ENCODE measurements at places on chromosomes 1 and 21.
A peak's percentile ranks its signal among the peaks of the same experiment; 100 is the strongest.

DNA sequence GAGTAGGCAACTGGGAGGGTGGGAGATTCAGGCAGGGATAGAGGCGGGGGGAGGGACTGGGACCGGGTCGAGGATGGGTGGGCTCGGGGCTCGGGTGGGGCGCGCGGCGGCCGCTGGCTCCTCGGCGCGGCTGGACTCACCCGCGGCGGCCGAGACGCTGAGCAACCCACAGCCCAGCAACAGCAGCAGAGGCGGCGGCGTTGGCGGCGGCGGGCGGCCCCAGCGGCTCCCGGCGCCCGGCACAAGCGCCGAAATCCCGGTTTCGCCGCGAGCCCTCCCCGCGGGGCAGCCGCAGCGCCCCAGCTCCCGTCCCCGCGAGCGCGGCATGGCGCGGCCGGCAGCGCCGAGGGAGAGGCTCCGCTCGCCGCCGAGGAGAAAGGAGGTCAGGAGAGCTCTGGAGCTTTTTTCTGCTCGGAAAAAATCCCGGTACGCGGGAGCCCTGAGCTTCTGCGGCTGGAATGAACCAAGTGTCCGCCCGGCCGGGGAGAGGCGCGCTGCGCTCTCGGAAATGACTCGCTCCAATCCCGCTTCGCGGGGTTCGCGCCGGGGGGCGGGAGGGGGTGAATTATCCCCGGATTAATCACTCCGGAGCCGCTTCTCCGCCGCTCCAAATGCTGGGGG lies at the start of gene CSMD2:
Gene CSMD2, minus strand, starts transcription at position 460 of the 621 bp plus-strand sequence. Its CDS starts 133 bp downstream, at position 327.
- no peak for DNase-seq

- DNase-seq, result no peak
These were observed 781 bp downstream of the PROX1 start for GRCh38 chr1:213988507-213989001.

- DNase-seq, result no peak
These were observed 35.5 kb downstream of the SLC66A1 start for GRCh38 chr1:19347533-19348172.

DNA sequence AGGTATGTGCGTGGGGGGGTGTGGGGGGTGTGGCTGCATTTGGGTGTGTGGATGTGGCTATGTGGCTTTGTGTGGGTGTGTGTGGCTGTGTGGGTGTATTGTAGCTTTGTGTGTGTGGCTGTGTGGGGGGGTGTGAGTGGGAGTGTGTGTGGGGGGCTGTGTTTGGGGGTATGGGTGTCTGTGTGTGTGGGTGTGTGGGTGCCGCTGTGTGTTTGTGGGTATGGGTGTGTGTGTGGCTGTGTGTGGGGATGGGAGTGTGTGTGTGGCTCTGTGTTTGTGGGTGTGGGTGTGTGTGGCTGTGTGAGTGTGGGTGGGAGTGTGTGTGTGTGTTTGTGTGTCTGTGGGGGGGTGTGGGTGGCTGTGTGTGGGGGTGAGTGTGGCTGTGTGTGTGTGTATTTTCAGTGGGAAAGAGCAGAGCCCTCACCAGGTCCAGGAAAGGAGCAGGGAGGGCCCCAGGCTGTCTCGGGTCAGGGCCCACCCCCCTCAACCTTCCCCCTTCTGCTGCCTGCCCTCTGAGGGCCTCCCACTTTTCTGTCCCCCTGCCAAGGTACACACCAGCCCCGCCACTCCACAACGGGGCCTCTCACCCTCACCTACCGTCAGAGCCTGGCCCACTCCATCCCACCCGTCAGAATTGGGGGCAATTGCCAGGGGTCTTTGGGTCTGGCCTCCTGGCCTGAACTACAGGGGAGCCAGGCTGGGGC lies 1.9 kb upstream of the COL8A2 start:
- DNase-seq, result no peak

DNA sequence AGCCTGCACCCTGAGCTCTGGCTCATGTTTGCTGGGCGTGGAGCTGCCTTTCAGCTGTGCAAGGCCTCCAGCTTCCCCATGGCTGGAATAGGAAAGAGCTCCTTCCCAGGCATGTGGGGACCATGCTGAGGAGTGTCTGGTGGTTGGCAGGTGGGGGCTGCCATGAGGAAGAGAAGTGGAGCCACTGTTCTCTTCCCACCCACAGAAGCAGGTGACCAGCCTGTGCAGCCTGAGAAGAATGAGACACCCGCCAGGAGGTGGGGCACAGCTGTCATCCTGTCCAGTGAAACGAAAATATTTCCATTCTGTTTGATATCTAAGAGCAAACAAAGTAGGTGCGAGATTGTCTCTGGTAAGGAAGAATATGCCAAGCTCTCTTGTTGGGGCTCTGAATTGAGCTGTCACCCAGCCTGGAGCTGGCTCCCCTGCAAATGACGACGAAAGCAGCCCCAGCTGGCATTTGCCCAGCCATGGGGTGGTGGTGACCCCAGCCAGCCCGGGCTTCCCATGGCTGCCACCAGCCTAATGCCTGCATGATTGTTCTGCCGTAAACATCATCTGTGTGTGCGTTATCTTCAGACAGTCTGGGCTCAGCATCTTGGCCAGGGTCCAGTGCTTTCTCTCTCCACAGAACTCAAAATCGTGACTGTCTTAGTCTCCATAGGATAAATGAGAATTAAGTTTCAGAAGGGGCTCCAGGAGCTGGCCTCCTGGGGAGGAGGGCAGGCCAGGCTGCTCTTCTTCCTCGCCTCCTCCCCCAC lies 429.8 kb upstream of the VAMP3 start:
- DNase-seq, result no peak

- no peak for DNase-seq
These were observed 120.7 kb upstream of the TMPRSS15 start for GRCh38 chr21:18524097-18524880.

DNA sequence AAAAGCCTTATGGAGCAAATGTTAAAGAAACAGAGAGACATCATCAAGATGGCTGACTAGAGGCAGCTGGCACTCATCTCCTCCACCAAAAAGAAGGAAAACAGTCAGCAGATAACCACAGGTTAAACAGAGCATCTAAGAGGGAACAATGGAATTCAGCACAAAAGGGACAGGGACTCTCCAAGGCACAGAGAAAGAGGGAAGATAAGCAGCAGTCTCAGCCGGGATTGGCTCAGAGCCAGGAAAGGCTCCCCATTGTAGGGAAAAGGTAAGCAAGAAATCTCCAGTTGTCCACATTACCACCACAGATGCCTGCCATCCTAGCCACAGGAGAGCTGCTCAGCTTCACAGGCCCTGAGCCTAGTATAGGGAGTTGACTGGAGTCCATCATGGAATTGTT lies 605.5 kb downstream of the SMYD3 start:
- no peak for DNase-seq

- DNase-seq, result no peak
These were observed 225.4 kb downstream of the CAMTA1 start for GRCh38 chr1:7010534-7011200.

DNA sequence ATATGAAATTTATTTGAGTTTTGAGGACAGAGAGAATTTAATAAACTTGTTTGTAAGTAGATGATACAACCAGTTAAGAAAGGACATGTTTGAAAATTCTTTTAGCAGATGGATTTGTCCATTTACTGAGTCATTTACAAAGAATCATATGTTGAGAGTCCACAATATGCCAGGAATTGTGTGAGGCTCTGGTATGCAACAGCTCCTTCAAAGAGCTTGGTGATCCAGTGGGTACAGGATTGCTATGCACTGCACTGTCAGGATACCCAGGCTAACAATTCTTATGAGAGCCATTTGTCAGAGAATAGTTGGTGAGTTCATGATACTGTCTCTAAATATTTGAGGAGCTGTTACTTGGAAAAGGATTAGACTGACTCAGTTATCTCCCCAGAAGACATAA lies 11.0 kb downstream of the DNM3 start:
- no peak for DNase-seq

DNA sequence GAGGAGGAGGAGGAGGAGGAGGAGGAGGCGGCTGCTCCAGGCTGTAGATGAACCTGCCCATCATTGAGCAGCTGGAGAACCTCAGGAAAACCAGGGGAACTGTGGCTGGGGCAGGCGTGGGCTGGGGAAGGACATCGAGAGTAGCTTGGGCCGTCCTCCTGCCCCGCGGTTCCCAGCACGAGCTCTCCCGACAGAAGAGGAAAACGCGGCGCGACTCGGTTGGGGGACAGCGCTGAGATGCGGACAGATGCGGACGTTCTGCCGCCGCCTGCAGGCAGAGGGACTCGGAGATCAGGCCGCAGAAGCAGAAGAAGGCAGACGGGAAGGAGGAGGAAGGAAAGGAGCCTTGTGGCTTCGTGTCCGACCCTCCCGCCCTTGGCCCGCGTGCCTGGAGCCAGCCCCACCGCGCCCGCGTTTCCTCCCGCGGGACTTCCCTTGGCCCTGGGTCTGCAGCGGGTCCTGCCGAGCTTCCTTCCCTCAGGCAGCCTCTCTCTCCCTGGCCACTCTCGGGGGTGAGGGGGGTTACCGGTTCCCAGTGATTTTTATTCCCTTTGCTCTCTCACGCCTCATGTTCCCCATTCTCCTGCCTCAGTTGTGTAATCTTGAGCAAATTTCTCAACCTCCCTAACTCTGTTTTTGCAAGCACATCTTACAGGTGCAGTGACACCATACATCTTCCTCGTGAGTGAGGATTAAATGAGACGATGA lies 1.7 kb upstream of the TNFRSF9 start:
- DNase-seq, result peak; percentile 28

- no peak for DNase-seq
These were observed 5.2 kb upstream of the SH3GLB1 start for GRCh38 chr1:86699186-86699585.

DNA sequence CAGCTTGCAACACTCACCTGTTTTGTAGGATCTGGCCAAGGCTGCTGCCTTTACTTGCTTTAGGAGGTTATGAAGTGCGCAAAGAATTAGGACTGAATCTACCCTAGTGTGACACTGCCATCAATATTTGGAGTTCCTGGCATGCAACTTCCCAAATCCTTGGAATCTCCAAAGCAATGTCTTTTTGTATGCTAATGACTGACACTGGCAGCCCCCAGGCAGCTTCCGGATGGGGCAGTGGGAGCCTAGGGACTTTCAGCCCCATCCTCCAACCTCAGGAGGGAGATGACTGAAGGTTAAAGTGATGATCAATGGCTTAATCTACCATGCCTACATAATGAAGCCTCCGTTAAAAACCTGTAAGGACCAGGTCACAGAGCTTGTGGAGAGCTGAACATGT lies 5.5 kb downstream of the RCC2 start:
- DNase-seq, result no peak

DNA sequence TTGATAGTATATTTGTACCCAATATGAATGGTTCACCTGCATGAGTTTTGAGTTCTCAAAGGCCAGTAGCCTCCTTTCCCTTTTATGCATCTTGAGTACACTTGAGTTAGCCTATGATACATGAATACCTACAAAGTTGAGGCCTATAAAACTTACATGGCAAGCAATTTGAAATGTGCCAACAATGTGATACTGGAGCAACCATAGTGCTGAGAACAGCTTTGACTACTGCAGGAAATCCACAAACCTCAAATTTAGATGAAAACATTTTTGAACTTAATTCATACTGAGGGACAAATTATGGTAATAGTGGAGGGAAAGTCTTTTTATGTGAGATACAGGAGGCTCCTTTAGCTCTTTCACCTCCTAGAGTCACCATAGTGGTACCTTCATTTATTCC lies 37.4 kb downstream of the LEPR start:
- DNase-seq, result no peak

DNA sequence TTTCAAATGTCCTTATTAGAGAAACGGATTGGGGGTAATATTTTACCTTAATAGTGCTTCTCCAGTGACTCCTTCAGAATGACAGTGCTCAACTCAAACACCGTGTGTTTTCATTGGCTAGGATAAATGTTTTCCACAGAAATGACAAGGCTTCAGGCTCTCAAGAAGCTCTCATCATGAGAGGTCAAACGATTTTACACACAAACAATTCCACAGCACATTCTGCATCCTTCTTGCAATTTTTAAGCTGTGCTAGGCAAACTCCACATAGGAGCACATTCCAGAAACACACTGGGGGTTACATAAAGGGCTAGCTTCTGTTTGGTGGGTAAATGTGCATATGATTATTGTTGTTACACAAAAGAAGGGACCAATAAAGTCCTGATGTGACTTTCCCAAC lies 75.5 kb upstream of the IPO9 start:
- DNase-seq, result no peak

Data from stimulated activated CD8-positive, alpha-beta memory T cell treated with anti-CD3 and anti-CD28 coated beads, Interleukin-4, amount 100 ng/mL, for 24 hours (primary cell).